ENCODE measurements at places on chromosomes 4 and X.

- no peak for DNase-seq
These were observed 46.4 kb downstream of the SLC16A2 start for GRCh38 chrX:74467656-74468055.

GRCh38 chr4:48116582-48116981 lies 17.5 kb downstream of the TXK start:
- no peak for DNase-seq

DNA sequence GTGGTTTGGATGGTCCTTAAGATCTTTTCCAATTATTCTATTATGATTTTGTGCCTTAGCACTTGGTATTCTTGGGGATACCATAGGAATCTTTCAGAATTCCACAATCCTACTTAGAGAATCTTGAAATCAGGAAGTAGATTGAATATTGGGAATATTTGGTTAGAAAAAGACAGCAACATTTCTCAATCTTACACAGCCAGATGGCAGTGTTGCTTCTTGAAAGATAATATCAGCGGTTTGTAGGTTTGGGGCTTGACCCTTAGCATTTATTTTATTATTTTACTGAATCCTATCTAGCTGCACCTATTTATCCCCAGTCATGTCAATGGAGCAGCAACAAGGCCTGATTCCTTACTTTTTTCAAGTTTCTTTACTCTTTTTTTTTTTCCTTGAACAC lies 28.6 kb downstream of the MAGEB1 start:
- DNase-seq: no peak

DNA sequence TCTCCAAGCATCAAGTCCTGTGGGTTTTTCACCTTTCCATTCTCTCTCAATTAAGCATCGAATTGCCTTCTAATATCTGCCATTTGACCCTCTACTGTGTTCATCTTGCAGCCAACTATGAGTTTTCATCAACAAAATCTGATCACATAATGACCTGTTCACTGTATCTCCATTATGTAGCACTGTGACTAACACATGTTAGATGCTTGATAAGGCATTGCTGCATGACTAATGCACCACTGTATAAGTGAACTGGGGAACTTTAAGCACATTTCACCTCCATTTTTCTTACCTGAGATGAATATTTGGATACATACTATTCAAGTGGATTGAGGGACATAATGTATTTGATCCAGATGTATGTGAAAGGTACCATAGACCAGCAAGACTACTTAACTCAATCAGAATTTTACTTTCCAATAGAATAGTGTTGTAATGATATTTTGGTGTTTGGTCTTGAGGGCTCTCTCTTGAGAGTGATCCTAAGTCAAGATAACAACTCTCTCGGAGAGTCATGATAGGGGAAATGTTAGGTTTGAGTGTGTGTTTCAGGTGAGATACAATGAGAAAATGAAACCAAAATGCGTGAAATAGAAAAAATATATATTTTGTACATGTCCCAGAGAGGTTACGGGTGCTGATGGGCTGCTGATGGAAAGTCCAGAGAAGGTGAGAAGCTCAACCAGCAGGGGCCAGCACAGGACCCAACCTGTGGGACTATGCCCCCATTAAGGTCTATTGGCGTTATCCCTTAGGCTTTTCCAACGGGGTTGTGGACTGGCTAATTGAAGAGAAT lies 60.2 kb upstream of the HS3ST1 start:
- DNase-seq: no peak

DNA sequence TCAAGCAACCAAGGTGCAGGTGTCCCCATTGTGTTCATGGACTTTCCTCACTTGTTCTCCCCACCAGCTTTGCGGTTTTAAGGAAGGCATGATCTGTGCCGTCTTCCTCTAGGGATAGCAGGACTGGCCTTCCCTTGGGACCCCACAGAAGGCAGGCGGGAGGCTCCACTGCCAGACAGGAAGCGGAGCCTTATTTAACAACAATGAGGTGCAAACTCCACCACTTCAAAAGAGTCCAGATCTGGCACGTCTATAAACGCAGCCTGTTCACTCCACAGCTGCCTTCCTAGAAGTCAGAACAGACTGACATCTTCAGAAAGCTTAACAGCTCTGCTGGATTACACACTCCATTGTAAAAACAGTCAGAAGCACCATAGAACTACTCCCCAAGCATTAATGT lies 1.7 kb upstream of the GPR143 start:
- DNase-seq: no peak

Measured in renal cortex interstitium (tissue), 15 donors.